ENCODE measurements at places on chromosomes 6 and 20. TPM values are rescaled to one million over a fixed set of nuclear protein-coding genes. Genes with fewer than 3 reads are reported as not detected.

DNA sequence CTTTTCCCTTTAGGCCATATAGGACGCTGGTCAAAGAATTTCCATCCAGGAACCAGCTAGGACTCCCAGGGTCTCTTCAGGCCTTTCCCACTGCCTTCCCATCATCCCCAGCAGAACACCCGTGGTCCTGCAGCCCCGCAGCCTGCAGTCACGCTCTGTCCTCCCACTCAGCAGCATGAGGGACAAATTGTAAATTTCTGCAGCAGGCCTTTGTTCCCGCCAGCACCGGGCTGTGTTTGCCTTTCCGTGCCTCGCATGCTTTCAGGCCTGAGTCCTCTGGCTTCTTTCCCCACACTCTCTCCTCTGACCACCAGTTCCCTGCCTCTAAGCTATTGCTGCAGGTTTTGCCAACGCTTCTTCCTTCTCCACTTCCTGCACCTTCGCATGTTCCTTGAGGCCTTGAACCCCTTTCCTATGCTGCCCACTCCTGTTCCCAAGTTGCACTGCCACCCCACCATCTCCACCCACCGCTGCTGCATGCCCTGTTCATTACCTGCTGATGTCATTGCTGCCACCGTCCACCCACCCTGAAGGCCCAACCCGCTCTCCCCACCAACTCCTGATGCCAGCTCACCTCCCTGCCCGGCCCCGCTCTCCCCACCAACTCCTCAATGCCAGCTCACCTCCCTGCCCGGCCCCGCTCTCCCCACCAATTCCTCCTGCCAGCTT is 49.8 kb downstream of the RNASET2 start:
- no peak for DNase-seq

GRCh38 chr6:63066055-63066704 is 145.1 kb upstream of the FKBP1C start:
- no peak for DNase-seq

GRCh38 chr6:136365776-136366354 is 76.2 kb upstream of the BCLAF1 start:
- DNase-seq: peak; percentile 9

GRCh38 chr6:148884461-148884860 is 137.6 kb downstream of the UST start:
- DNase-seq: no peak

DNA sequence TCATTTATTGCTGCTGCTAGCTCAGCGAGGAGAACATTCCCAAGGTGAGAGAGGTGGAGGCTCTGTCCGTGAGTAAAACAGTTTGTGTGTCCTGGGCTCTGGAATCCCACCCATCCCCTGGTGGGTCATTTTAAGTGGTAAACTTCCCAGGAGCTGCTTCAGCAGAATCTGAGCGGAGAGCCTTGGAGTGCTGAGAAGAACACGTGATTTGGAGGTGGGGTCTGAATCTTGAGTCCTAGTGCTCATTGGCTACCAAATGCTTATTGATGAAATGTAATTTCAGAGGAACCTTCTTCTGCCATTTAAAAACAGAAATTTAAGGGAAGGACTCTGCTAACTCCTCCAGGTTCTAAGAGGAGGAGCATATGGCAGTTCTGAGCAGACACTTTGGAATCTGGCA is 132.4 kb downstream of the CDH26 start:
- DNase-seq: no peak

DNA sequence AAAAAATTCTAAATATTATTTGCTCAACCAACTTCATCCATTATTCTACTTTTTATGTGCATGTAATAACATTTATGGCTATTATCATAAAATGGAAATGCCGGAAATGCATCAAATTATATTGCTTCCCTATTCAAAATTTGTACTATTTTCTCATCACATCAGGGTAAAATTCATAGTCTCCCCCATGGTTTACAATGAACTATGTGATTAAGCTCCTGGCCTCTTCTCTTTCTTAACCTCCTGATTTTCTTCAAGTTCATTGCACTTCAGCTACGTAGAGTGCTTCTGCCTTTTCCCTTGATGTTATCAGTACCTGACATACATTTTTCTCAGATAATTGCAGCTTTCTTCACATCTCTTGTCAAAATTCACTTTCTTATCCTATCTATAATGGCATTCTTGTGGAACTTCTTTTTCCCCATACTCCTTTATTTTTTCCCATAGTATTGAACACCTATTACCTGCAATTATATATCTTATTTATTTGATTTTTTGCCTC is 699.1 kb upstream of the ADGRB3 start:
- no peak for DNase-seq

The LY6G6C gene
- total RNA-seq: not detected

The LATS1 gene
- total RNA-seq: 49.3 TPM

The DSP gene
- total RNA-seq: not detected

GRCh38 chr20:56989516-56989915 is 276.9 kb downstream of the BMP7 start:
- DNase-seq: no peak

The C6orf163 gene
- 1.3 TPM for total RNA-seq

The C6orf132 gene
- total RNA-seq: not detected

DNA sequence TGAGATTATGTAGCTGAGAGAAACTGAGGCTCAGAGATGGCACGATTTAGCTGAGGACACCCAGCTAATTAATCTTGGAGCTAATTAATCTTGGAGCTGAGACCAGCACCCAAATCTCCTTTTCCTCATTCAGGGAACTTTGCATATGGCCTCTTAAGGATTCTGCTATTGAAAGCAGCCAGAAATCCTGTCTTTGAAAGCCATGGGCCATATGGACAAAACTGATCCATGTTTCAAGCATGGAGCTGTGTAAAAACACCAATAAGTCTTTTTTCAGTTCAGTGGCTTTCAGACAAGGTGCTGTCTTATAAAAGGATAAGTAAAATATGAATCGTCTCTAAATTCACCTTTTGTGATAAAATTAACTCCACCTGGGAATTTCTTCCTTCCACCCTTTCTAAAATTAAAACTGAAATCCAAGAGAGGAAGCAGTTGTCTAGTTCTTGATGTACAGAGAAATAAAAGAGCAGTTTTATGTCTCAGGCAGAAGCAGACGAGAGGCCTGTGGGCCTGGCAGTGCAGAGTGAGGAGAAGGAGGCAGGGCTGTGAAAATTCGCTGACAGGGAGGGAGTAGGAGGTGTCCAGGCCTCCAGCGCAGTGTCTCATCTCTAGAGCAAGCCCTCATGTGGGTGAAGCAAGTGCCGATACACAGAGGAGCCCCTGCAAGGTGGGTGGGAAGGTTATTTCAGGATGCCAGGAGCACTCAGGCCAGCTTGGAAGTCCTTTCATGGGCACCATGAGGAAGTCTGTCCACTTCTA is 266.9 kb downstream of the UST start:
- DNase-seq: no peak

DNA sequence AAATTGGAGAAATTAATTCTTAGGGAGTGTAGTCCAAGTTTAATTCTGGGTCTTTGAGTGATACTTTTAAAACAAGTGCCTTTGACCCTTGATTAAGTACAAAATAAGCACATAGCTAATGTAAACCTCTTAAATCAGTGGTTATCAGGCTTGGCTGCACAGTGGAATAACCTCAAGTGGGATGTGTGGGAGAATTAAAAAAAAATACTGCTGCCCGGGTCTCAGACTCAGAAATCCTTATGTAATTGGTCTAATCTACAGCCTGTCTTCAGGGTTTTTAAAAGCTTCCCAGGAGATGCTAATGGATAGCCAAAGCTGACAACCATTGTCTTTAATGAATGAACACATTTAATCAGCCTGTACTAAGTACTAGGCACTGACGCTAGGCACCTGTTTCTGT is 28.5 kb upstream of the TMEM14A start:
- DNase-seq: no peak
